ENCODE measurements at places on chromosomes 1 and 21.

GRCh38 chr1:106681939-106682522 is 374.4 kb upstream of the PRMT6 start:
- no peak for DNase-seq

DNA sequence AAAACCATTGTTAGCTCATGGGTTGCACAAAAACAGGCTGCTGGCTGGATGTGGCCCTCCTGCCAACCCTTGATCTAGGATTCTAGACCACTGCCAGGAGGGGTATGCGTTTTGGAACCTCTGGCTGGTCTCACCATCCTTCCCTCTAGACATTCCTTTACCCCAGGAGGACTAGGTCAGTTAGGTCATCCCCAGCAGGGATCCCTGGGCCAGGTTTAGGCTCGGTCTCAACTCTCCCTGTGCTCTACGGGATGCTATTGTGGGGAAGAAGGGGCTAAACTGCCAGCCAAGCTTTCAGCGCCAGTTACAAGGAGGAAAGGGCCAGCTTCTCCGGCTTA is 22.7 kb downstream of the SLC2A1 start:
- DNase-seq, result peak; percentile 0

GRCh38 chr21:36718951-36719501 is 20.1 kb downstream of the SIM2 start:
- no peak for DNase-seq

DNA sequence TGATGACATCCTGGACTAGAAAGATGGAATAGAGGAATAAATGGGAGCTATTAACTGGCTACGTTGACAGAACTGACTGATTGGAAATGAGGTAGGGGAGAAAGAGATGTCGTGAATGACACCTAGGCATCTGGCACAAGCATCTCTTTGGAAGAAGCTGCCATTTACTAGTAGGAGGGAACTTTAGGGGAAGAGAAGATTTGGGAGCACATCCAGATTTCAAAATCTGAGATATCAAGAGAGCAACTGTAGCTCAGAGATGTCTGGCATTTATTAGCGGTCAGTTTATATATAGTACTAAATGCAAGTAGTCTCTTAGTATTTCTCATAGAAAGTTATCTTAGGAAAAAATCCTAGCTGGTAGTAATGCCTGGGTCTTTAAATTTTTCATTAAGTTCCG is 131.9 kb upstream of the C1orf105 start:
- DNase-seq, result no peak

DNA sequence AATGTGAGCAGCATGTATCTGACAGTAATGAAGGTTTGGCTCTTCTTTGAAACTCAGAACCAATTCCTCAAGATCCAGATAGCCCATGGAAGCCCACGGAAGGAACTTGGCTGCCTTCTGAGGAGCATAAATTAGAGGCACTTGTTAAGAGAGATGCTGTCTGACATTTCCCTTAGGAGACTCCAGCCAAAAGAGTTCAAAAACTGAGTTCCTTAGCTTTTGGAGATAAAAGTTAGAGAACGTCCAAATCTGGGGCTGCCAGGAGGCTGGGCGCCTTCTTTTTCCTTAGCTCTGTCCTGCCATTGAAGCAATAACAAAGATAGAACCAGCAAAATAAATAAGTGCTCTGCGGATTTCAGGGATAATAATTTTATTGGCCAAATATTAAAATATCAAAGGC is 439.6 kb upstream of the USP24 start:
- no peak for DNase-seq

DNA sequence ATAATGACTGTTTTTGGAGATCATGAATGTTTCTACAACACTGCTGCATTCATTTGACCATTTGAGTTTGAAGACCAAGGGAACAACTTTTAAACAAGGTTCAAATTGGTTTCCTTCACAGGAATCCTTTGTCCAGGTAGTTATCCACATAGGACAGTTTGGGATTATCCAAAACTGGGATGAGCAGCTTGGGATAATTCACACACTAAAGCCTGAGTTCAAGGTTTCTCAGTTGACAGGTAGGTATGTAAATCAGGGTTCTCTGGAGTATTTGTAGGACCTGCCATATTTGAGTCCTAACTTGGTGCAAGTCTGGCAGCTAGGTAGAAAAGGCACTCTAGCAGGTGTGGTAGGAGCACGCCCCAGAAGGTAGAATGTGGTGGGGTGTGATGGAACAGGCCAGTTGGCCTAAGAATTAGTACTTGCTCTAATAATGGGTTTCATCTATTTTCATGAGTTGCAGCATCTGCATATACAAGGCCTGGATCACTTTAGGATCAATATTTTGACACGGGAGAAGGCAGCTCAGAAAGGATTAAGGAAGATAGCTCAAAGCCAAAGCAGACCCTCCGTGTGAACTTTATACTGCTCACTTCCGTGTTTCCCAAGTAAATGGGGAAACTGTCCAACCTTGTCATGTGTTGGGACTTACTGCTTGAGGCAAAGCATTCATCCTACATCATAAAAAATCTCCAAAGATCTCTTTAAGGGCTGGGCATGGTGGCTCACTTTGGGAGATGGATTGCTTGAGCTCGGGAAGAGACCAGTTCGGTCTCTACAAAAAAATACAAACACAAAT is 14.1 kb upstream of the RAB42 start:
- peak; percentile 45 for DNase-seq

GRCh38 chr1:98030976-98031375 is 110.1 kb upstream of the DPYD start:
- no peak for DNase-seq

DNA sequence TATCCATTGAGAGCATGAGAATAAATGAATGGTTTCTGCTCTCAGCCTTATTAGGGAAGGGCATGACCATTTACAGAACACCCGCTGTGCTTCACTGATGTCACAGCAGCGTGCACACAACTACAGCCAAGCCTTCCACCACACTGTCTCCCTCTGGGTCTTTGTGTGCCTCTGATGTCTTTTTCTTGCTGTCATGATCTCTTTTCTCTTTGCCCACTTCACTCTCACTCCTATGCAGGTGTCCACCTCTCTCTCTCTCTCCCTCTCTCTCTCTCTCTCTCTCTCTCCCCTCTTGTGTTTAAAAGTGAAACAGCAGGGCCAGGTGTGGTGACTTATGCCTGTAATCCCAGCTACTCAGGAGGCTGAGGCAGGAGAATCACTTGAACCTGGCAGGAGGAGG is 232.5 kb upstream of the JUN start:
- DNase-seq, result no peak

- no peak for DNase-seq
Measured at GRCh38 chr1:75725861-75726361, 1.4 kb downstream of the ACADM start.

DNA sequence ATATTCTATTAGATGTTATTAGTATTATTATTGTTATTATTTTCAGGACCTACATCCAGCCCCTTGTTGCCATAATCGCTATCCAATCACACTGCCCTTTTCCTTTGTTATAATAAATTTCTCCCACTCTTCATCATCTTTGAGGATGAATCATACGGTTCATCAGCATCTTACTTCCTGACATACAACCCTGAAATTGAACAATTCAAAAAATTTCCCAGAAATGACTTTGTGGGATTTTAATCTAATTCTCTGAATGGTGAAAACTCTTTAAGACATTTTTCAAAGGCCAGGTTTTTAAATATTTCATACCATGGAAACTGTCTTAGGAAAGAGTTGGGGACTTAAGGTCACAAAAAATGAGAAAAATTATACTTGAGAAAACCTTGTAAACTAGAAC is 353.5 kb downstream of the ST6GALNAC3 start:
- no peak for DNase-seq

DNA sequence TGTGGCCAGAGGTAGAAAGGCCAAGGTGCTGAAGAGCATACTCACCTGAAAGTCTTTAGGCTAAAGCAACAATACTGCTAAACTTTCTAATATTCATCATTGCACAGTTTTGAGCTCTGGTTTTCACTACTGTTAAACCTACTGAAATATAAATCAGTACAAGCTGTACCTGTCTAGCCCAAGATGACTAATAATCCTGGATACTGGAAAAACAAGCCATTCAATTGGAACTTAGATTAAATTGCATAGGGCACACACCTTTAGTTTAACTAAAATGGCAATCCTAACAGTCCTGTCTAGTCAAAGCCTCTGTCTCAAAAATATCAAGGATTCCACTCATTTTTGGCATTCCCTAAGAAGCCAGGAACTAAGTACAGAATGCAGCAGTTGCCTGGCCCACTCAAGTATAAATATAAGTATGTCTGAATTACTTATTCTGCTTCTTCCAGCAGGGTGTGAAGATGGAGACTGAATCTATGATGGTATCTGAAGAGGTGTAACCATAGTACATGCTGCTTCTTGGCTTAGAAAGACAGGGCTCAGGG is 3.1 kb downstream of the CHML start:
- no peak for DNase-seq

DNA sequence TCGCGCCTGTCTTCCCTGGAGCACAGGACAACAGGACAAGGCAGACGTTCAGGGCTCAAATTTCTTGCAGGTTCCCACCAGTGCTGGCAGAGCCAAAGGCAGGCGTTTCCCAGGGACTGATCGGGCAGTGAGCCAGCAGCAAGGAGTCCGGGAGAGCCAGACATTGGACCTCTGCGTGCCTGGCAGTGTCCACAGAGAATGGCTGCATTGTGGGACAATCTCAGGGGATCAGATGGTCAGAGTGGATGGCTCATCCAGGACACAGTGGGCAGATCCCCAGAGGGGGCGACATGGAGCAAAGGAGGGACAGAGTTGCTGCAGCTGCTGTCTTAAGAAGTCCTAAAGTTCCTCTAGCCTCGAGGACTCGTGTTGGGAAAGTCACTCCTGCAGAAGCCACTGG is 4.6 kb downstream of the TMEM63A start:
- peak; percentile 56 for DNase-seq

GRCh38 chr1:226118357-226118756 is 55.8 kb downstream of the H3-3A start:
- no peak for DNase-seq

GRCh38 chr1:65059930-65060538 is 88.0 kb upstream of the AK4 start:
- DNase-seq, result no peak

- DNase-seq, result no peak
Measured at GRCh38 chr1:236155841-236156503, 13.6 kb downstream of the GPR137B start.

GRCh38 chr1:99550198-99550597 is 95.7 kb upstream of the PALMD start:
- no peak for DNase-seq

- DNase-seq, result no peak
Measured at GRCh38 chr1:186494832-186495271, 33.9 kb upstream of the PDC start.

DNA sequence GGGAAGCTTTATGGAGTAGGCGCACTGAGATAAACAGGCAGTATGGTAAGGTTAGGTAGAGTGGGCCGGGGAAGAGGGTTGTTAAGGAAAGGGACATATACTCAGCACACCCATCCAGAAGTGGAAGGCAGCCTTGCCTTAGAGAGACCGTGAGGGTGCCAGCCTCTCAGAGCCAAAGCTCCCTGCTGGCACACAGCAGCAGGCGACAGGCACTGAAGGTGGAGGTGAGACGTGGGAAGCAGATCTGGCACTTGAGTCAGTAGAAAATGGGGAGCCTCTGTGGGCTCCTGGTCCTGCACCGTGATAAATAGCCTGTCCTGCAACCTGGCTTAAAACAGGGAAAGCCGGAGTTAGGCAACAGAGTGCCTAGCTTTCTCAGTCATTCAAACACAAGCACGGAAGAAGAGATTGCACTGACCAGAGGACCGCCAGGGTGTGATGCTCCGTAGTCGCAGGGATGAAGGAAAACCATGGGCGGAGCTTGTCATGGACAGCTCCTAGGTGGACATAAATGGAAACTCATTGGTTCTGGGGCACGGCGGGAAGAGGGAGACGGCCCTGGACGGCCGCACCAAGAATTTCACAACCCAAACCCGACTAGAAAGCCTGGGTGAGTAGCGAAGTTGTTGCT is 15.5 kb downstream of the KCNK1 start:
- DNase-seq, result no peak

- no peak for DNase-seq
Measured at GRCh38 chr1:217014066-217014465, 290.8 kb upstream of the ESRRG start.

- DNase-seq, result no peak
Measured at GRCh38 chr1:200082329-200082728, 54.8 kb downstream of the NR5A2 start.

- no peak for DNase-seq
Measured at GRCh38 chr1:112672842-112673241, 1.6 kb upstream of the MOV10 start.

GRCh38 chr1:235725434-235725833 is 75.8 kb upstream of the GNG4 start:
- DNase-seq, result no peak

DNA sequence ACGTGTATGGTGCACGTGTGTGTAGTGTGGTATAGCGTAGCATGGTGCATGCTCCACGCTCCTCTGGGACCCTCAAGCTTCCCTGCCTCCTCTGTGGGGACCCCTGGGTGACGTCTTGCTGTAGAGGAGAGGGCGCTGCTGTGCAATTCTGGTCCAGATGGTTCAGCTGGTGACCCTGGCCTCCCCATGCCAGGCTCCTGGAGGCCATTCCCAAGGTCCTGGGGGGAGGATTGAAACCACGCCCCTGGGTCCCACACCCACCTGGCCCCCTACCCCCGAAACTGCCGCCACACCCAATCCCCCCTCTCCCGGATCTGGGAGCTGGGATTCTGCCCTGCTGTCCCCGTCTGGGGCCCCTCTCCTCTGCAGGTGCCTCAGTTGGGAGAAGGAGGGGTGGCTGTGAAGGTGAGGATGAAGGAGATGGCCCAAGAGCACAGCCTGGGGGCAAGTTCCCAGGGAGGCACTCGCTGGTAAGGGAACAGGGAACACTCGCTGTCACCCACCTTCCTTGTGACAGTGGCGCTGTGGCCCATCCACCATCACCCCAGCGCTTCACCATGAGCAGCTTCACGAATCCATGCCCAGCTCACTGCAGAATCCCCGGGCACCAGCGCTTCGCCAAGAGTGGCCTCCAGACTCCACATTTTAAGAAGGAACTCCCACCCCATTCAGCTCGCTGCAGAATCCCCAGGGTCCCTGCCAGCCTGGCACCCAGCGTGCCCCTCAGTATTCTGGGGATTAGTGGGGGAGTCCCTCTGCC is 38.0 kb downstream of the WDR4 start:
- DNase-seq, result no peak

DNA sequence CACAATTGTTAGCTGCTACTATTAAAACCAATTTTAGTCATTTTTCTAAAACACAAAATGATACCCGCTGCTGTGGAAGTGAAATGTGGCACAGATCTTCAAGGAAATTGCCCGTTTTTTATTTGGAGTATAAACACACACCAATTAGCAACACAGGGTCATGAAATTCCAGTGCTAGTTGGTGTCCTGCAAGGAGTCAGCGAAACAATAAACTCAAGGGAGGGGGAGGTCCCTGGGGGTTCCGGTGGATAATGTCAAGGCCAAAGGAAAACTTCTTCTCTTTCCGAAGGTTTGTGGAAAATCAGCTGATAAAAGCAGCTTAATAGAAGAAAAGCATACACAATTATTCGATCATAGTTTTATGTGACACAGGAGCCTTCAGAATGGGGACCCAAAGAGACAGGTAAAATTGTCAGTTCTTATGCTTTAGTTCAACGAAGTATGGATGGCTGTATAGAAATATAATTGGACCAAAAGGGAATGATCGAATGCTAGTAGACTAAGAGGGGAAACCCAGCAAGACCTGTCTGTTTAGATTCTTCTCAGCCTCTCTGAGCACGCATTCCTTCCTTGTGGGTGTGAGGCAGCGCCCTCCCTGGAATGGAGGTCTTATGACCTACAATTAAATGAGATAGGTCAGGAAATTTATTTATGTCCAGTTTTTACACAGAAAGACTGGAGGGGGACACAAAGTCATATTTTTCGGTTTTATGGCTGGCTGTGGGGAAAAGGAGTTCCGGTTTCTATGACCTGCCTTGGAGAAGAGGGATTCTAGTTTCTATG is 65.9 kb downstream of the KCNK1 start:
- no peak for DNase-seq
